NCI-H774 (cell line): ENCODE measurements at places on chromosomes 6 and 20.

- no peak for DNase-seq
Observed at GRCh38 chr6:143561105-143561704, 49.7 kb upstream of the FUCA2 start.

- no peak for DNase-seq
Observed at GRCh38 chr20:17626217-17627007, 55.6 kb downstream of the RRBP1 start.

DNA sequence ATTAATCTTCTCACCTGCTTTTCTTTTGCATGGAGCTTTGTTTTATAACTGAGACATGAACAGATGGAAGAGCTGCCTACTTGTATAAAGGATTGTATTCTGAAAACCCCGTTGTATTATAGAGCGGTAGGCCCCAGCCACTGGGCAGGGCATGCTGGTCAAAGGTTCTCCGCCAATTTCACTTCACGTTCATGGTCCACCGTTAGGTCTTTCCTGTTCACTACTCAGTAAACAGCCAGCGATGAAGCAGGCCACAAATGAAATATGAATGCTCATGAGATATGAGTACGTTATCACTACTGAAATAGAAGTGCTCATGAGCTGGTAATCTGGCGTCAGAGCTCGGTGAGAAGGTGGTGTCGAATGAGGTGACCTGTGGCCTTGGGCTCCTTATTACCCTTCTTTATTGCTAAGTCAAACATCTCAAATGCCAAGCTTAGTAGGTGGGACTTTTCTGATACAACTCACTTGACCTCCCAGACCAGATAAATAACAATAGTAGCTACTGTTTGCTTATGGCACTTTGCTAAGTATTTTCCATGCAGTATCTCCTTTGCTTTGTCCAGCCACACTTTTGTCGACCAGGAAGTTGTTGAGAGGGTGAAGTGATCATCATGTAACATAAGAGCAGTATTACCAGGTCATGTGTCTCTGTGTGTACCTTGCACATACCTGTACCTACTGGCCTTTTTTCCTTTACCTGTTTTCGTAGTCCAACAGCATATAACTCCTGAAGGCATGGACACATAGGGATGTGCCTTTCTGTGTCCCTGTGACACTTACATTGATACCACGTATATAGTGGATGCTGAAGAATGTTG, 16.7 kb downstream of the EDN3 start:
- DNase-seq: no peak

GRCh38 chr6:34773916-34774315, 16.6 kb downstream of the SNRPC start:
- DNase-seq: no peak
